ENCODE measurements at places on chromosomes 2 and 18.

GRCh38 chr2:181858600-181858999, 32.9 kb upstream of the ITPRID2 start:
- DNase-seq = no peak

- no peak for DNase-seq
Observed at GRCh38 chr2:74137651-74138599, 9.8 kb downstream of the BOLA3 start.

DNA sequence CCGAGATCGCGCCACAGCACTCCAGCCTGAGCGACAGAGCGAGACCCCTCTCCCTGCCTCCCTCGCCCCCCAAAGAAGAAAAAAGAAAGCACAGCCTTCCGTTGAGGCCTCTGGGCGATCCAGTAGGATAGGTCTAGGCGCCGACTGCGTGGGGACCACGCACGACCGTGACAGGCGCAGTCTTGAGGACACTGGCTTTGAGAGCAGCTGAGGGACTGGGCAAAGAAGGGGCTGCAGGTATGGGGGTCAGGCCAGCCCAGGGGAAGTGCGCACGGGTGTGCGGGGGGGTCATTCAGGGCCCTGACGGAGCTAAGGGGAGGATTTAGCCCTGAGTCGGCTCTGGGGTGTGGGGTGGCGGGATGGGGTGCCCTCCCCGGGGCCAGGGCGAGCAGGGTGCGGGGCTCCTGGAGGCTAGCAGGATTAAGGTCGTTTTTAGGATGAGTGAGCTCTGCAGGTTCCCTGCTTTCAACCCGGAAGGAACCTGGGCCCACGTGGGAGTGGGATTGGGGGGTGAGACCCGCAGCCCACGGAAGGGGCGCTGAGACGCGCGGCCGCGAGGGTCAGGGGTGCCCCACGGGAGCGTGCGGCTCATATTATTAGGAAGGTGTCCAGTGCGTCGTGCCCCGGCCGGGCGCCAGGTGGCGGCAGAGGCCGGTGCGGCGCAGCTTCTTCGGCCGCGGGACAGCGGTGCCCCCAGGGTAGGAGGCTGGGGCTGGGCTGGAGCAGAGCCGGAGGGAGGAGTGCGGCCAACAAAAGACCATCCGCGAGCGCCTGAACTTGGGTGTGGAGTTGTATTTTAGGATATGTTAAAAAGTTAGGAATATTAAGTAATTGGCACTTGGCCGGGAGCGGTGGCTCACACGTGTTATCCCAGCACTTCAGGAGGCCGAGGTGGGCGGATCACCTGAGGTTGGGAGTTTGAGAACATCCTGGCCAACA, 20.5 kb upstream of the ZNF236 start:
- no peak for DNase-seq

DNA sequence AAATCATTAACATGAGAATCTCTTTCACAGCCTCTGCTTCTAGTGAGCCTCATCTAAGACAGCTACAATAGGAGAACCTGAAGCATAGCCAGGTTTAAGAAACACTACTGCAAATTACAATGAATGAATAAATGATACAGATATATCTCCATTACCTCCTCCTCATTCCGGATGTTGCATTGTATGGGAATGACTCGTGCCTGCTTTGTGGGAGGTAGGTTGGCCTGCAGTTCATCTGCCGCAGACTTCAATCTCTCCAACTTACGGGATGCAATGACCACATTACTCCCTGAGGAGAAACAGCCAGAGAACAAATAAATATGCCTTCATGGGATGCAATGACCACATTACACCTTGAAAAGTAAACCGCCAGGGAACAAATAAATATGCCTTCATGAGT, 15.4 kb downstream of the PECR start:
- no peak for DNase-seq

DNA sequence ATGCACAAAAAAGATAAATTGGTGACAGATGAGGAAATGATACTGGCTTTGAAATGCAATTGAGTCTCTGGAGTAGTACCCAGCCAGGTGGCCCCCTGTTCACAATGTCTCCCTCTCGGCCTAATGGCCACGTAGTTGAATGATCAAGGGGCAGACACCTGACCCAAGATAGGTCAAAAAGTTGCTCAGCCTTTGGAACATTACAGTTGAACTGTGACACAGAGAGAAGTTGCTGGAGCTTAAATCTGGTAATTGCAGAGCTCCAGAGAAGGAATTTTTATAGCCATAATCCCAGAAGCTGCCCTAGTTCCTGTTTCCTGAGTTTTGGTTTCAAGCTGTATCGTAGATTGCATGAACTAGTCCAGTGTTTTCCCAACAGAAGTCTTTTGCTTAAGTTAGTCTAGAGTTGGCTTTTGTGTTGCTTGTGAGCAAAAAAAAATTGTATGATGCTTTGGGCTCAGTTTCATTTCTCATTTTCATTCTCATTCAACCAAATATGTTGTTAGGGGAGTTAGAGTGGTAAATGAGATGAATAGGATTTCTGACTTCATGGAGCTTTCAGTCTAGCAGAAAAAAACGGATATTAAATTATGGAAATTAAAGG, 117.9 kb downstream of the CSRNP3 start:
- DNase-seq = no peak

- peak; percentile 69 for DNase-seq
Observed at GRCh38 chr2:237432484-237433092, 18.6 kb upstream of the COL6A3 start.

- DNase-seq = no peak
Observed at GRCh38 chr2:226185616-226186211, 613.9 kb downstream of the IRS1 start.

DNA sequence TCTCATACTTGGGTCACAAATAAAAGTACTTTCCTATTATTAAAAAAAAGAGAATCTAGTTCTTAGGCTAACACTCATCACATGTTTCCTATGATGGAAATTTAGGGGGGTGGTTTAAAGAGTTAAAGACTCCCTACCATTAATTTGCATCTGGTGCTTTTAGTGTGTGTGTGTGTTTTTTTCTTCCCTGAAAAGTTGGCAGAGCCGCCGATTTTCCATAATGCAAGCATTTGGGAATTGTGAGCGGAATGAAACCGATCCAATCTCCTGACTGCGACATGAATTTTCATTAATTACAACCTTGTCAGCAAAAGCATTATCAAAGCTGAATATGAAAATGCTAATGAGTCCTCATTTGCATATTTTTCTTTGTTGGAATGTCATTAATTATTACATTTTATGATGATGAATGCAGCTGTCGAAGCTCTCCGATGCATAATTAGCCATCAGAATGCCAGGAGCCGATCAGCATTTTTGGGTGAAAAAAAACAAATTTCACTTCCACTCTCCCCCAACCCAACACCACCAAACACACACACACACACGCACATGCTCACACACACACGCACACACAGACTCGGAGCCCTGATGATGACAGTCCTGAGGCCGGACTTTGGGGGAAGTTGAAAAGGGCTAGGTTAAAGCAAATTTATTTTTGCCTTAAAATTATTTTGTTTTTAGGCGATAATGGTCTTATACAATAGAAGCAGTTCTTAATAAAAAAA, 165.4 kb downstream of the TCF4 start:
- DNase-seq = no peak

DNA sequence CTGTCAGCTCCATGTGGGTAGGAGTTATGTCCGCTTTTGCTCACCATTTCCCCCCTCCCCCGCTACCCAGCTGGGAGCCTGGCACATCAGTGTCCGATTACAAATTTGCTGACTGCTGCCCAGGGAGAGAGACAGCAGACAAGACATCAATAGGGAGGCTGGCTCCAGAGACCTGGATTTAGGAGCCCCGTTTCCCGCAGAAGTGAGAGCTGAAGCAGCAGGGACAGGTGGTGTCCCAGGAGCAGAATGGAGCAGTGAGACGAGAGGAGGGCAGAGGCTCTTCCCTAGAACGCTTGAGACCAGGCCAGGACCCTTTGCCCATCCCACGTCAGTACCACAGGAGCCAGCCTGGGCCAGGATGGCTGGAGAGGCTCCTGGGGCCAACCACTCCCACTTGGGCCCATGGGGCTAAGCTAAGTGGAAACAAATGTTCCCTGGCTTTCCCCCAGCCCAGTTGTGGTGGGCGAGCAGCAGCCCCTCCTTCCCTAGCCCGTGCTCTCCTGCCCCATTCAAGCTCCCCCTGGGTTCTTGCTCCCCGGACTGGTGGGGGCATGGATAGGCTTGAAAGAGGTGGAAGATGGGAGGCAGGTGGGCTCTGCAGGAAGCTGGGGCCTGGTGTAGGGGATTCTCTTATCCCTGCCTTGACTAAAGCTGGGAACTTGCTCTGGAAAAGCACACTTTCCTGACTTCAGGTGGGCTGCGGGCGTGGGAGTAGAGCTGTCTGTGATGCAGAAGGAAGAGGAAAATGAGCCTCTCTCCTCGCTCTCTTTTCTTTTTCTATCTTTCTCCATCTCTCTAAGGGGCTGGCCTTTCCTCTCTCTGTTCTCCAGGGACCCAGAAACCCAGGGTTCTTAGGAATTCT, 4.1 kb upstream of the WNT6 start:
- DNase-seq = no peak

GRCh38 chr2:2853346-2853745, 522.3 kb upstream of the MYT1L start:
- DNase-seq = no peak

- DNase-seq = no peak
Observed at GRCh38 chr18:76499021-76499420, 4.0 kb upstream of the ZNF516 start.

GRCh38 chr18:23878336-23878900, 136.1 kb upstream of the TTC39C start:
- no peak for DNase-seq

DNA sequence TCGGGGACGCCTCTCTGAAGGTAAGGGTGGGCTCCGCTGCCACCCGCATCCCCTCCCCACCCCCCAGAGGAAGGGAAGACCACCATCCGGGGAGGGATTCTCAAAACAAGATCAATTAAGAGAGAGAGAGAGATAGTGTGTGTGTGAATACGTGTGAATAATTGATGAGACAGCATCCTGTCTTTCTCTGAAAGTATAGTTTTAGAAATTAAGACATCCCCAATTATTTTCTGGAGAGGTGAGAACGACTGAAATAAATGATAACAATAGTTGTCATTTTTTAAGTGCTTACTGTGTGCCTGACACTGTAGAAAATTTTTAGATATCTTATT, 751 bp downstream of the IL18R1 start:
- DNase-seq = no peak

DNA sequence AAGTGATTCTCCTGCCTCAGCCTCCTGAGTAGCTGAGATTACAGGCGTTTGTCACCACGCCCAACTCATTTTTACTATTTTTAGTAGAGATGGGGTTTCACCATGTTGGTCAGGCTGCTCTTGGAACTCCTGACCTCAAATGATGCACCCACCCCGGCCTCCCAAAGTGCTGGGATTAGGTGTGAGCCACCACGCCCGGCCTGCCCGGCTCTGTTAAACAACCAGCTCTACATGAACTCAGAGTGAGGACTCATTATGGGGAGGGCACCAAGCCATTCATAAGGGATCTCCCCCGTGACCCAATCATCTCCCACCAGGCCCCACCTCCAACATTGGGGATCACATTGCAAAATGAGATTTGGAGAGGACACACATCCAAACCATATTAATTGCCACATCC, 8.8 kb downstream of the ATIC start:
- no peak for DNase-seq

DNA sequence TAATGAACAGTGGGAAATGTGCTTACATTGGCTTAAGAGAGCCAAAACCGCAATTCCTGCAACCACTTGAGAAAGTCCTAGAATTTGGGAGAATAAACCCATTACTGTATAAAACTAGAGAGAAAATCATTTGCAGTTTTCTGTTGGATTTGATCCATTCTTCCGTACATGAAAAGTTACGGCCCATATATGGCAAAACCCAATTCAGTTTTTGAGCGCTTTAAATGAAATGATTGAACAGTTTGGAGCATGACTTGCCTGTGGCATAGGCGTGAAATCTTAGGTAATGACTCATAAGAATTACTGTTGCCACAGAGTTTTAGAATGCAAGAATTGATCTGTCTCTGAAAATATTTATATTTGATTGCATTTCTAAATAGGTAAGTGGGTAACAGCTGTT, 52.0 kb downstream of the PHLPP1 start:
- DNase-seq = no peak

DNA sequence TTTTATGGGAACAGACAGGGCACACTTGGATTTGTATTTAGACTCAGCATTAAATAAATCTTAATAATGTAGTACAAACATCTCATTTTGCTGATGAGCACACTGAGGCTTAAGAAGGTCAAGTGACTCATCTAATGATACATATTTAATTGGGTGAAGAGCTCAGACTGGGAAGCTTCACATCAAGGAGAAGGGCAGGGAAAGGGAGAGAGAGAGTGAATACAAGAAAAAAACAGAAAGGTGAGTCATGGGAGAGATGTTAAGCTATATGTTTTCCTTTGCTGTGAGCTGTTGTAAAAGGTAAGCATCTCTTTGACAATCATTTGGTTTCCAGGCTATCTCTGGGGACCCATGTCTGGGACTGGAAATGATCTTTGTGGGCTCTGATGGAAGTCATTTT, 277.8 kb downstream of the SETBP1 start:
- no peak for DNase-seq

DNA sequence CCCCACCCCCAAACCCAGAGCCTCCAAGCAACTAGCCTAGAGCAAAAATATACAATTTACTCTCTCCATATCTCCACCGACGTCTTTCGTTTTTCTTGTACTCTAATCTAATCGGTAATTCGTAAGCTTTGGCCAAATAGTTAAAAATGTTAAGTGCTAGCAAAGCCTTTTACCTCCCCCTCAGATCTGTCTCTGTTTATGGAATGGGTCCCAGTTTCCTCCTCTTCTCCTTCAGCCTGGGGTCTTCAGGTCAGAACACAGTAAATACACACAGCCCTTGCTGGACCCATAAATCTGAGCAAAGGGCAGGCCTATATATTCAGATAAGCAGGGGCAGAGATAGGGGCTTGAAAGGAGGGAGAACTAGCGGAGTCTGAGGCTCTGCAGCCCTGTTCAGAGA, 267.4 kb downstream of the MEIS1 start:
- DNase-seq = no peak

DNA sequence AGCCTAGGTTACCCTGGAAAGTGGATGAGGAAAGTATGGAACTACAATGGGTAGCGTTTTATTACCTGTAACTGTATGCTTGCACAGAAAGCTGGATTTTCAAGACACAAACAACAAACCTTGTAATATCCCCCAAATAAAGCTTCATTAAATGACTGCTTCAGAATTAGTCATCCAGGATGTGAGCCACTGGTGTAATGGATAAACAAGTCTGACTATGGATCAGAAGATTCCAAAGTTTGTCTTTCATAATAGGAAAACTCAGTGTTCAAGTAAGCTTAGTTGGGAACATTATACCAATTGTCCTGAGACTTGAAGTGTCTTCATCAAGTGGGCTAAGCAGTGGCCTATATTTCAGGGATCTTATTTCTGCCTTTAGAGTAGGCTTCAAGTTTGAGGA, 518.8 kb downstream of the LRP1B start:
- no peak for DNase-seq
